ENCODE measurements at places on chromosomes 12 and 14.

DNA sequence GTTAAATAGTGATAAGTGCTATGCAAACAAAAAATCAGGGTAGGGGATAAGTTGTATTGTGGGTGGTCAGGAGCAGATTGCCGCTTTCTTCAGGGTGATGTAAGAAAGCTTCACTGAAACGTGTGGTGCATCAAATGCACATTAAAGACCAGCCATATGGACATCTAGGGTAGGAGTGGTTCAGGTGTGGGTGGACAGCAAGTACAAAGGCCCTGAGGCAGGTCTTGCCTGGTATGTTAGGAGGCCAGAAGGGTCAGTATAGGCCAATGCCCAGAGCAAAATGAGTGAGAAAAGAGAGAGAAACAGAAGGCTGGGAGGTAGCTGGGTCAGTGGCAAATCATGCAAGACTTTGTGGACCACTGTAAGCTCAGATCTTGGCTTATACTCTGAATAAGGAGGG lies 25.6 kb upstream of the CISTR start:
- DNase-seq = no peak

GRCh38 chr12:108751821-108752220 lies 20.5 kb upstream of the CORO1C start:
- DNase-seq = no peak

GRCh38 chr12:124995200-124995961 lies 1.9 kb downstream of the BRI3BP start:
- no peak for DNase-seq

DNA sequence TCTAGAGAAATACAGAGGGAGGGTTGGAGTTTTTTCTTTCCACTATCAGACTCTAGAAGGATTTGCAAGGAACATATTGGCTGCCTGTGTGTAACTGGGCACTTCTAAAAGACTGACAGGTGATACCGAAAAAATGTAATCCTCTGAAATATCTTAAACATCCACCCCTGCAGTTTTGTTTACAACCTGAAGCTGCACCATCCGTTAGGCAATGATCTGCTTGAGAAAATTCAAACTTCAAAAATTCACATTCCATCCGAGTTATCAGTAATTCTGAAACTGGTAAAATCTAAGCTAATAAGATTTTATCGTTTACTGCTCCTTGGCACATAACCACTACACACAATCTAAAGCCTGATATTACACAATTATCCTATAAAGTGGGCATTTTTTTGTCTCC lies 528.6 kb downstream of the FUT8 start:
- DNase-seq = no peak

- DNase-seq = no peak
These were observed 53.7 kb downstream of the FBXL14 start for GRCh38 chr12:1540690-1541089.

GRCh38 chr14:99883866-99884650 lies 90.8 kb downstream of the EML1 start:
- DNase-seq = no peak

DNA sequence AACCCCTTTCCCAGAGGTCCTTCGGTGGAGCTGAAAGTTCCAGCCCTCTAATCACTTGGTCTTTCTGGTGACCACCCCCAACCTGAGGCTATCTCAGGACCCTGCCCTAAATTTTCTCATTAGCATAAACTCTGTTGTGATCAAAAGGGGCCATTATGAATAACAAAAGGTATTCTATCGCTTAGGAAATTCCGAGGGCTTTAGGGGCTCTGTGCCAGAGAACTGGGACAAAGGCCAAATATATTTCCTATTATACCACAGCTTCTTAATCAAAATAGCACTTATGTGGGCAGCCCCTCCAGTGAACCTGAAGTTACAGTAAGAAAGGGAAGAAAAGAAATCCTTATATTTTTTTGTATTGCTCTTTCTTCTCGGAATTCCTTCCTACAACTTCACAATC lies 125.3 kb upstream of the NPAS3 start:
- no peak for DNase-seq

DNA sequence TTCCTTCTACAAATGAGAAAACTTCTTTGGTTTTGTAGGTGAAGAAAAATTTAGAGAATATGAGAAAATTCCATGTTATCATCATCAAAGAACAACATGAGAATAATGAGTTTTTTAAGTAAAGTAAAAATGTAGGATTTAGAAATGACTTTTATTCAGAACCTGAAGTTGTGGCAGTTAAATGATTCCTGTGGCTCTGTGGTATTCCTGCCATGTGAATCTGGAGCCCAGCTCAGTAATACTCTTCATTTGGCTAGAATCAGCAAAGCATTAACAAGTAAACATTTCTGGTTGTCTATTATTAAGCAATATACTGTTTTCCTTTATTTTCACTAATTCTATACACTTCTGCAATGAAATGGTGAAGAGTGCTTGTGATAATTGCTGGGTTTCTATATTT lies 95.6 kb upstream of the E2F7 start:
- no peak for DNase-seq

- no peak for DNase-seq
These were observed 2.2 kb downstream of the DACT1 start for GRCh38 chr14:58639842-58640484.

DNA sequence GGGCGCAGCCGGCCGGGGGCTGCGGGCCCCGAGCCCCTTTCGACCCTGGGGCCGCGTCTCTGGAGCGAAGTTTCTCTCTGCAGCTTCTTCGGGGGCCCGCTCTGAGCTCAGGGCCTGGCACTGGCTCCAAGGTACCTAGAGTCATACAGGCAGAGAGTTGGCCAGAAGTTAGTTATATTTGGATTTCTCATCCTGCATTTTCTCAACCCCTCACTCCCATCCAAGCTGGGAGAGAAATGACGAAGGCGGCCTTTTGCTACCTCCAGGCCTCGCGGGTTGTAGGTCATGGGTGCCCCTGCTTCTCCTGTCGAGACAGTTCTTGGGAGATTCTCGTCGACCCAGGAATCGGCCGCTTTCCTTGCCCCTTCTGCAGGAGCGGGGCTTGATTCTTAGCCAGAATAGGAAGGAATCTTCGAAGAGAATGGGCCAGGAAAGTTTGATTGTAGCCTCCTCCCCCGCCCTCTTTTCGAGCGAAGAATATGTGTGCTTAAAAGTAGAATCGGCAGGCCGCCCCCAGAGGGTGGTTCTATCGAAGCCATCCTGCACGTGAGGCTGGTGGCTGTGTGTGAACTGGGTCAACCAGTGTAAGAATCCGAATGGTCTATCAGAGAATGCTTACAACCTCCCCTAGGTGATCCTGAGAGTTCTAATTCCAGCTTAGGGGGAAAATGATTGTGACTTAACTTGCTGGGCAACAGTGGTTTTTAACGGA lies 785 bp downstream of the MLEC start:
- DNase-seq = peak; percentile 19

DNA sequence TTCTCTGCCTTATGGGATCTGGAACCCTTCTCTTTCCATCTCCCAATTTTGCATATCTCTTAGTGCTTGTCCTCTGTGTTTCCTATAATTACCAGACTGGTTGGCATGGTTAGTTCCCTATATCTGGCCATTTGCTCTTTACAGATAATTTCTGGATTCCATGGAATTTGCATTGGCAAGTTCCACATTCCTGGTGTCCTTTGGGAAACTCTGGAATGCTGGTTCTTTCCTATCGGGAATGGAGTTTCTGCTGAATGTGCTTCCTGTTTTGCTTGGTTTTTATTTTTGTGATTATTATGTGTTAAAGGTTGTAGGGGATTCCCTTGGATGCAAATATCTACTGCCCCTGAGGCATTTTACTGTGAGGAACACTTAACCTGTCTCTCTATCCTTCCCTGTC lies 193.0 kb upstream of the BTG1 start:
- DNase-seq = no peak

- DNase-seq = no peak
These were observed 28.2 kb downstream of the DENND5B start for GRCh38 chr12:31562594-31563328.
